ENCODE measurements at places on chromosomes 4 and X.

GRCh38 chr4:165763640-165764039 lies 109.4 kb upstream of the TLL1 start:
- no peak for DNase-seq

GRCh38 chr4:86032476-86033022 lies 327.3 kb downstream of the MAPK10 start:
- DNase-seq: no peak

GRCh38 chr4:157220371-157220881 lies at the start of gene GRIA2:
TSS of gene GRIA2 (plus strand) at chr4:157220728. CDS start at chr4:157221043, 315 bp downstream.
- no peak for DNase-seq

DNA sequence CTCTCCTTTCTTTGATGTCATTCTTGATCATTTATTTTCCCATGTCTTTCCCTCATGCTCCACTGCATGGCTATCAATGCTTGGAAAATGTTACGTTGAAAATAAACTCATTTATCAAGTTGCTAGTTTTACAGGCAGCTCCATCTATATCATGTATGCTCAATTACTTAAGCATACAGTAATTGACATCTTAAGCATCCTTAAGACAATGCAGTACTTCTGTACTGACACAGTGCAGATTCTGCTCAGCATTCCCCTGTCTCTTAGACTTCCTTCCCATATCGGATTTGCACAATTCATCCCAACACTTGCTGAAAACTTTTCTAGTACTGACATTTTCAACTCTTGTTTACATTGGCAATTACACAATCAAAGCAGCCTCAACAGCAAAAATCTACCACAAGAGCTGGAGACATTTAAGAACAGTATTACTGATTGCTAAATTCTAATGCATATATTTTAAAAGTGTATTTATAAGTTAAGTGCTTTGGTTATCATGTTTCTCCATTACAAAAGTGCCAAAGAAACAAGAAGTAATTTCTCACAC lies 165.6 kb downstream of the ATP10D start:
- no peak for DNase-seq

GRCh38 chr4:18686338-18687037 lies 664.9 kb upstream of the LCORL start:
- DNase-seq: no peak

- no peak for DNase-seq
These were observed 73.3 kb downstream of the MTMR1 start for GRCh38 chrX:150766351-150767044.

- no peak for DNase-seq
These were observed 54.9 kb downstream of the SLC9A7 start for GRCh38 chrX:46703980-46704379.

GRCh38 chr4:73662709-73663546 lies 42.7 kb upstream of the RASSF6 start:
- DNase-seq: no peak

GRCh38 chrX:25049357-25049756 lies 33.6 kb upstream of the ARX start:
- no peak for DNase-seq

DNA sequence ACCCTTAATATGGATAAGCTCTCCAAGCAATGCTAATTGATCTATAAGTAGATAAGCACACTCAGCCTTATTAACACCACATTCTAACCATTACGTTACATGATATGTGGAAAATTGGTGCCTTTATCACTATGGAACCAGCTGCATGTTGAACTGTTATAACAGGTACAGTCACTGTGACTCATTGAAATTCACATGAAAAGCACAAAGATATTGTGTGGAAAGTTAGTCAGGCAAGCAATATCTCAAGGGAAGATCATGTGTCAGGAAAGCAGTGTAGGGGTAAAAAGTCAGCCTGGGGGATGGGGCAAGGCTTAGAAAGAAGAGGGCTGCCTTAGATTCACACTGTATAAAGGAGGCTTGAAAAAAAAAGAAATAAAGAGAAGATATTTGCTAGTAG lies 313.7 kb upstream of the SMIM31 start:
- DNase-seq: no peak

DNA sequence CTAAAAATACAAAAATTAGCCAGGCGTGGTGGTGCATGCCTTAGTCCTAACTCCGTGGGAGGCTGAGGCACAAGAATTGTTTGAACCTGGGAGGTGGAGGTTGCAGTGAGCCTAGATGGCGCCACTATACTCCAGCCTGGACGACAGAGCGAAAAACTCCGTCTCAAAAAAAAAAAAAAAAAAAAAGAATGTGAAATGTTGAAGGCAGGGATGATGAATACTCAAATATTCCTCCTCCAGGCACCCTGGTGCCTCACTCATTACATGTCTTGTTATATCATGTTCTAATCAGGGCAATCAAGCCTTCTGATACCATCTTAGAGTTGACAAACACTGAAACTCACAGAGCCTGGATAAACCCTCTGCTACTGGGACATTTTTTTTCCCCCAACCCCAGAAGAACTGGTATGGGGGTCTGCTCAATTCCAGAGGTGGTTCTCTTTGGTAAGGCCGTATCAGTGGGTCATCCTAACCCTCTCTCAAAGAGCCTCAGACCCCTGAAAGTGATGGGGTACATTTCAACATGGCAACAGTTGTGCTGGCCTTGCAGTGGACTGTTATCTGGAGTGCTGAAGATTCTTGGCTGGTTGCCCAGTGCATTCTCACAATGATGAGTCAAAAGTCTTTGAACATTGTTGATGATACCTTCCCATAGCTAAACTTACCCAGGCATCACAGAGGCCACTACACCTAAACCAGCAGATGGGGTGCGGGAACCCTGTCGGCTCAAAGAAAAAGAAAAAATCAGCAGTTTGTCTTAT lies 2.4 kb upstream of the SH3KBP1 start:
- DNase-seq: no peak

DNA sequence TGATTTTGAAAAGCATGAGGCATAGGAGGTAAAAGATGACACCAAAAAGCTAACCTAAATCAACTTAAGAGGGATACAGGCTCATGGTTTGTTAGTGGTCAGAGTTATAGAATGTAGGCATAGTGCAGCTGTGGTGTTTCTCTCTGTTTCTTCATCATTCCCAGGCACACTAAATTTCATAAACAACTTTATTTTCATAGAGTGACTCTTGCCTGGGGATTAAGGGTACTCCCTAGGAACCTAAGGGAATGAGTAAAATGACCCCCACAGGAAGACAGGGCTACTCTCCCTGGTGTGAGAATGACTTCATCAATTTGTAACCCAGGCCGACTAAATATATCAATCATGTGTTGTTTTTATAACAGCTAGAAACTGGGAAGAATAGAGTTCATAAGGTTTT lies 11.1 kb downstream of the FABP2 start:
- DNase-seq: no peak

DNA sequence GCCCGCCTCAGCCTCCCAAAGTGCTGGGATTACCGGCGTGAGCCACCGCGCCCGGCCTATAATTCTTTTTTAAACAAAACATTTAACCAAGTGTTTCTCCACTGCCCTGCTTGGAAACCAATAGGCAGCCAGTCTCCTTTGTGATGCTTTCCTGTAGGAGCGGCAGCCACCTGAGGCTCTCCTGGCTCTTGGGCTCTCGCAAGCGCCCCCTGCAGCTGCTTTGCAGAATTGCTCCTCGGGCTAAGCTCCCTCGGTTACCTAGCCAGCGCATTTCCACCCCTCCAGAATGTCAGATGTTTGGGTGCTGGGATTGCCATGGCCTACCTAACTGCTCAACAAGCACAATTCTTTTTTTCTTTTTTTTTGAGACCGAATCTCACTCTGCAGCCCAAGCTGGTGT lies 7.7 kb downstream of the S100P start:
- no peak for DNase-seq

DNA sequence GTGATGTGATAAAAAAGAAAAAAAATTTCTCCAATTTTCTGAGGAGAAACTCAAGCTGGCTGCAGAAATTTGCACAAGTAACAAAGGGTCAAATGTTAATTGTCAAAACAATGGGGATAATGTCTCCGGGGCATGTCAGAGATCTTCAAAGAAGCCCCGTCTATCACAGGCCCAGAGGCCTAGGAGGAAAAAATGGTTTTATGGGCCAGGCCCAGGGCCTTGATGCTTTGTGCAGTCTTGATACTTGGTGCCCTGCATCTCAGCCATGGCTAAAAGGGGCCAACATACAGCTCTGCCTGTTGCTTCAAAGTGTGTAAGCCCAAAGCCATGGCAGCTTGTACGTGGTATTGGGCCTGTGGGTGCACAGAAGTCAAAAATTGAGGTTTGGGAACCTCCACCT lies 961.0 kb downstream of the FAM133A start:
- no peak for DNase-seq

DNA sequence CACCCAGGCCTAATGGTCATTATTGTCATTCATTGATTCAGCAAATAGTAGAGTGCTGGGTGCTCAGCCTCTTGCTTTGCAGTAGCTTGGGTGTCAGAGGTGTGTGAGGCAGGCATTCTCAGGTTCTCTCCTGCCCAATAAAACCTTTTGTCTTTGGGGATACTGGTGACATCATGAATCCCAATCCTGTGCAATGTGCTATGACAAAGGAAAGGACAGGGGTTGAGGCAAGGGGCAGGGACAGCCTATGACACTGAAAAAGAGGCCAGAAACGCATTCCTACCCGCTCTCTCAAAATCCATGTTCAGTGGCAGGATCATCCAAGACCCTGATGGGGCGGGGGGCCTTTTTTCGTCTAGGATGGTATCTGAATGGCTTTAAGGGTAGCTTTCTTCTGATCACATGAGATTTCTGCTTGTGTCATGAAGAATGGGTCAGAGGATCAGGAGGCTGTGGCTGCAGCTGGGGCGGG lies 1.5 kb upstream of the FAM193A start:
- DNase-seq: no peak

- DNase-seq: no peak
These were observed 20.2 kb upstream of the RASL11B start for GRCh38 chr4:52841682-52842456.

- DNase-seq: no peak
These were observed 44.7 kb downstream of the SPATA4 start for GRCh38 chr4:176150704-176151103.

- DNase-seq: no peak
These were observed 172.3 kb downstream of the SHOX start for GRCh38 chrX:802846-803245.

DNA sequence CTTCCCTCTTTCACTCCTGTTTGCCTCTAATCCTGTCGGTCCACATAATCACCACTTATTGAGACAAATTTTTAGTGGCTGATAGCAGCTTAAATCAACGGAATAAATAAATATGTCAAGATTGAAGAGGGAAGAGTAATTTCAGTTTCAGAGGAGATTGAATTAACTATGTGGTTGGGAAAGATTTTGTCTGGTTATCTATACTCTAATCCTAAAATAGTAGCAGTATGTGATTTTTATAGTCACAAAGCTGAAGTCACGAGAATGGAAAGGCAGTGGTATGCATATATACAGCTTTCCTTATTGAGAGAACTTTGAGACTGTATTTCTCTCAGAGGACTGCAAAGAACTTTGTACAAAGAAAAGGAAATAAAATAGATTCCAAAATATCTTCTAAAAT lies 493.3 kb downstream of the FAT4 start:
- DNase-seq: no peak
